ENCODE measurements at places on chromosomes 3 and 15.

- DNase-seq, result no peak
Observed at GRCh38 chr3:27239951-27240350, 129.2 kb downstream of the NEK10 start.

- no peak for DNase-seq
Observed at GRCh38 chr3:14688525-14688924, 13.6 kb downstream of the C3orf20 start.

DNA sequence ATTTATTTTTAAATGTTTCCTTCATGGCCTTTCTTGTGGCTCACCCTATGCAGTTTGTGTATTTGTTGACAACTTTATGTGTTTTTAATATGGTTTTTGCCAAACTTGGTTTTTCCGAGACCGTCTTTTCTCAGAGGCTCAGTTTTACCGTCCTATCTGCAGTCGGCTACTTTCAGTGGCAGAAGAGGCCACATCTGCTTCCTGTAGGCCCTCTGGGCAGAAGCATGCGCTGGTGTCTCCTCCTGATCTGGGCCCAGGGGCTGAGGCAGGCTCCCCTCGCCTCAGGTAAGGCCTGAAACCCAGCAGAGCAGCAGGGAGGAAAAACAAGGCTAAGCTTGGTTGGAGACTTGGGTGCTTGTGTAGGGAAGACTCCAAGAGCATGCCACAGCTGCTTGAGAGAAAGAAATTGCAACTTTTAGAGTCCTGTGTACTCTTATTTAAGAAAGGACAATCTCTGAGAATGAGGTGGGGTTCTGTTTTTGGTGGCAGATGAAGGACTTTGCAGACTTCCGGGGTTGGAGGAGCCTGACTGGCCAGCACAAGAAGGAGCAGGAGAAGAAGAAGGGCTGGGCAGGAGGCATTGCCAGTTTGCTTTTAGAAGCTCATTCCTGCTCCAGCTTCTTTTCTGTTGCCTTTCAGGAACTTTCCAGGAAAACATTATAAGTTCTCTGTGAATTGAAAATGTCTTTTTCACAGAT lies at the start of gene TIGIT:
TIGIT (plus strand) TSS at position 191 of the 698 bp plus-strand sequence; CDS start at position 225, 34 bp downstream.
- no peak for DNase-seq

GRCh38 chr3:117411971-117412370 lies 702.4 kb downstream of the TUSC7 start:
- DNase-seq, result no peak

GRCh38 chr3:49006408-49007067 lies 653 bp upstream of the WDR6 start:
- DNase-seq, result no peak

DNA sequence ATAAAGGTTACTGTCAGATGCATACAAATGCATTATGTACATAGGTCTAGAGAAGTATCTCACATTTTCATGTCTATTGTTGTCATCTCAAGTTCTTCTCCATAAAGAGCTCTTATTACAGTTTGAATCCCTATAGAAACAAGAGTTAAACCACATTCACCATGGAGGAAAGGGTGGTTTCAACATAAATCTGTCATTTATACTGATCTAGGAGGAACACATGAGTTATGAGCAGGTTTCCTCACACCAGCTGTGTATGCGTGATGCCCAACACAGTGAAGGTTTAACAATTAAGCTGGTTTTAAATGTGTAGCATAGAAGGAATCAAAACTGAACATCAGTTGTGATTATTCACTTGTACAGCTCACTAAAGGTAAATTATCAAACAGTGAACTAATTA lies 251.7 kb downstream of the KCNMB2 start:
- no peak for DNase-seq

DNA sequence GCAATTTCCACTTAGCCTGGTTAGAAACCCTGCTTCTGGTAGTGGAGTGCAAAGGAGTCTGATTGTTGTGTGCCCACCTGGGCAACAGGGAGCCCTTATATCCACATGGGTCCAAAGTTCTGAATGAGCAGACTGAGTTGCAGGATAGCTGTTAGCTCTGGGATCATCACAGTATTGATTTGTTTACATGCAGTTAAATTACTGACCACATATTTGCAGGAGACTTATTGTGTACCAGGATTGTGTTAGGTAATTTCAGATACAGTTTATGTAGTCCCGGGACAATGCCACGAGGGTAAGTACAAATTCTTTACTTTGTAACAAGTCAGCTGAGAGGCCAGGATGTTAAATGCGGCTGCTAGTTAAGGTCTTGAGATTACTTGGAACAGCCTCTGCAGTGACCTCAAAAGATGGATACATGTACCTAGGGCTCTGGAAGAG lies 18.8 kb downstream of the ARHGEF26 start:
- no peak for DNase-seq

All from occipital lobe (tissue), 3 donors.